ENCODE measurements at places on chromosomes 12 and 14.

GRCh38 chr14:100733152-100733850 is 6.6 kb downstream of the DLK1 start:
- no peak for DNase-seq

DNA sequence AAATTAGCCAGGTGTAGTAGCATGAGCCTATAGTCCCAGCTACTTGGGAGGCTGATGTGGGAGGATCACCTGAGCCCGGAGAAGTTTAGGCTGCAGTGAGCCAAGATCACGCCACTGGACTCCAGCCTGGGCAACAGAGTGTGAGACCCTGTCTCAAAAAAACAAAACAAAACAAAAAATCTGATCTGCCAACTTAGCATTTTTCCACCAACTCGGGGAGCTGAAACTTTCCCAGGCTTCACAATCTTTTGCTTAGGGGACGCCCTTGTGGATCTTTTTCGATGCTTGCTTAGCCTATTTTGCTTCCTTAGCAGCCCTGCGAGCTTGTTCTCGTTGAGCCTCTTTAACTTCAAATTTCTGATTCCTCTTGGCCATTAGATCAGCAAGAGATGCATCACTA is 13.8 kb downstream of the CCDC177 start:
- DNase-seq, result no peak

DNA sequence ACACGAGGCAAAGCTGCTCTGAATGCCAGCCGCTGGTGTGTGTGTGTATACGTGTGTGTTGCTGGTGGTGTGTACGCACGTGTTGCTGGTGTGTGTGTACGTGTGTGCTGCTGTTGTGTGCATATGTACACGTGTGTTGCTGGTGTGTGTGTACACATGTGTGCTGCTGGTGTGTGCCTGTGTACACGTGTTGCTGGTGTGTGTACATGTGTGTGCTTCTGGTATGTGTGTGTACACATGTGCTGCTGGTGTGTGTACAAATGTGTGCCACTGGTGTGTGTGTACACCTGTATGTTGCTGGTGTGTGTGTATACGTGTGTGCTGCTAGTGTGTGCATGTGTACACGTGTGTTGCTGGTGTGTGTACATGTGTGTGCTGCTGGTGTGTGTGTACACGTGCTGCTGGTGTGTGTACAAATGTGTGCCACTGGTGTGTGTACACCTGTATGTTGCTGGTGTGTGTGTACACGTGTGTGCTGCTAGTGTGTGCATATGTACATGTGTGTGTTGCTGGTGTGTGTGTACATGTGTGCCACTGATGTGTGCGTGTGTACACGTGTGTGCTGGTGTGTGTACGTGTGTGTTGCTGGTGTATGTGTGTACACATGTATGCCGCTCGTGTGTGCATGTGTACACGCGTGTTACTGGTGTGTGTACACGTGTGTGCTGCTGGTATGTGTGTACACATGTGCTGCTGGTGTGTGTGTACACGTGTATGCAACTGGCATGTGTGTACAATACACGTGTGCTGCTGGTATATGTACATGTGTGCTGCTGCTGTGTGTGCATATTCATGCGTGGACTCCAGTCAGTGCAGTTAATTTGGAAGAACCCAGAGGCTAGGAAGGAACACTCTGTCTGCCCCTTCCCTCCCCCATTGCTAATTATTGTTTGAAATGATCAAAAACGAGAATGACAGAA is 47.2 kb downstream of the CACNA2D4 start:
- DNase-seq, result no peak

DNA sequence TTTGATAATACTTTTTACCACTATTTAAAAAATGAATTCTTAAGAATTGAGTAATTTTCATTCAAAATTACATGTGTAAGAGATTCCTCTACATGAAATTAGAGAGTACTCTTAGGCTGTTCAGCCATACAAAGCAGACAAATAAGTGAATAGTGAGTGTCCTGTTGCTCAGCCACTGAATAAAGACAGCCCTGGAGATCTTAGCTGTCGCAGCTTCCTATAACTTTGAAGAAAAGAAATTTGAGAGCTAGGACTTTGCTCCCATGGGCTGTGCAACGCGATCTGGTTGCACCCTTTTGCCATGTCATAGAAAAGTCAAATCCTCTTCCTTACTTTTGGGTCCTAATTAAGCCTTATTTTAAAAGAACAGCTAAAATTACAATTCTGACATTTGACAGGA is 40.9 kb upstream of the LRIG3 start:
- DNase-seq, result no peak

DNA sequence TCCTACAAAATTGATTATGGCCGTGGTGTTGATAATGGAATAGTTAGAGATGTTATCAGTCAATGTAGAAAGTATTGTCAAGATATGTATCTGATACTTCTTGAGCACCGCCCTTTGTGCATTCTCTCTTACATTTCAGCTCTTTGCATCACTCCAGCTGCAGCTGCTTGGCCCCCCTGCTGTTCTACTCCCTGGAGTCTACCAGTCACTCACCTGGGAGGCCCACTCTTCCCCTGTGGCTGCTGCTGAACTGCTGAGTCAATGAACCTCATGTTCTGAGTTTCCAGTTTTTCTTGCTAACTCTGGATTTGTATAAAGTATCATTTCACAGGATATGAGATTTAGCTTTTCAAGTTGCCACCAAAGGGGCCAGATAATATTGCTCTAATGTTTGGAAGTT is 312.8 kb upstream of the SLC16A7 start:
- DNase-seq, result no peak

DNA sequence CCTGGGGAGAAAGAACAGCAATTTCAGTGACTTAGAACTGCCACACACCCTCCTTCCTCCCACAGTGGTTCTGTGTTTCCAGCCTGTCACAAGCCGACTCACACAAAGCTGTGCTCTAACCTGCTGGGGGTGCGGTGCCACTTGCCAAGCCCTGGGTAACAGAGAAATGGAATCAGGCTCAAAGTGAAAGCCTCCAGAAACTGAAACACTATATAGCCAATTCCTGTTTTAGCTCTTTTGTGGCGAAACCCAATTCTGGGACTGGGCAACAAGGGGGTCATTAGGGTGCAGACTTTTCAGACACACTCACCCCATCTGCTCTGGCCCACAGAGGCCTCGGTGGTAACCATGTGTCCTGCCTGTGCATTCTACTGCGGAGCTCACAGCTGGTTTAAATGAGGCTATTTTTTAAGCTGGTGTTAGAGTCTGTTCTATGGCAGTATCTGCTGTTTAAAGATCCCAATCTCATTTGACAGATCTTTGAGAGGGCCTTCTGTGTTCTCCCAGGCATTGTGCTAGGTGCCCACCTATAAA is 15.2 kb upstream of the ACTR6 start:
- DNase-seq, result no peak

DNA sequence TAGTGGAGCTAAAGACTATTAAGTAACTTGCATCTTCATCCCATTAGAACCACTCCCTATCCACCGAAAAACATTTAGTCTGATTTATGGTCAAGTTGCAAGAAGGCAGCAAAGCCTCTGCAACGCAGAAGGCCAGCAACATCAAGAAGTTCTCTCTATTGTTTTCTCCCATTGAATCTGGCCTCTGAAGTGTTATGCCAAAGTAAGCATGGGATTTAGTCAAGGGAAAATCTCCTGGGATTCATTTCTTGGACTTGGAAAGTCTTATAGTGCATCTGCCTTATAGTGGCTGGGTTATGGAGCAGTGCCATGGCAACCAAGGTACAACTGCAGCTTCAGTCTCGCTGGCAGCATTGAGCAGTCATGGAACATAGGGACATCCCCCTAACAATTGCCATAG is 87.7 kb upstream of the KRR1 start:
- DNase-seq, result no peak

DNA sequence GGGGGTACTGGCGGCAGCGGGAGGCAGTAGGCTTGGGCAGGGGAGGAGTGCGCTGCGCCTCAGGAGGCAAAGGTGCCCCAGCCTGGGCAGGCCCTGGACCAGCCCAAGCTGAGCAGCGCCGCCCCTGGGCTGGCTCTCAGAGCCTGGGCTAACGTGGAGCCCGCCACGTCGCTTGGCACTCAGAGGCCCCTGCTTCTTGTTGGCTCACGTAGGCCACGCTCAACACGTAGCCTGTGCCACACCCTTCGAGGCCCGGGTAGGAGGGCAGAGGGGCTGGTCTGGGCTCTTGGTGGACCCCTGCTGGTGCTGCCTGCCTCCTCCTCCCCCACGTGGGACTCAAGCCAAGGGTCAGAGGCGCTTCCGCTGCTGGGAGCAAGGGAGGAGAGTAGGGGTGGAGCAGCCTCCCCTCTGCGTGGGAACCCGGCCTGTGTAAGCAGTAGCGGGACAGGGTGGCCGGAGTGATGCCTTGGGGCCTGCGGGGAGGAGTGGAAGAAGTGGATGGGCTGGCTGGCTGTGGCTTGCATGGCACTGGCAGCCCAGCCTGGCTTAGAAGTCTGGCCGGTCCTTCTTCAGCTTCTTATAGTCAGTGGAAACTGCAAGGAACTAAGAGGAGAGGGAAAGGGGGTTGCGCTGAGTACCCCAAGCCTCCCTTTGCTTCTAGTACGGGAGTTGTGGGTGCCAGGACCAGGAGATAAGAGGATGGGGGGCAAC is 5.7 kb downstream of the SHMT2 start:
- no peak for DNase-seq

DNA sequence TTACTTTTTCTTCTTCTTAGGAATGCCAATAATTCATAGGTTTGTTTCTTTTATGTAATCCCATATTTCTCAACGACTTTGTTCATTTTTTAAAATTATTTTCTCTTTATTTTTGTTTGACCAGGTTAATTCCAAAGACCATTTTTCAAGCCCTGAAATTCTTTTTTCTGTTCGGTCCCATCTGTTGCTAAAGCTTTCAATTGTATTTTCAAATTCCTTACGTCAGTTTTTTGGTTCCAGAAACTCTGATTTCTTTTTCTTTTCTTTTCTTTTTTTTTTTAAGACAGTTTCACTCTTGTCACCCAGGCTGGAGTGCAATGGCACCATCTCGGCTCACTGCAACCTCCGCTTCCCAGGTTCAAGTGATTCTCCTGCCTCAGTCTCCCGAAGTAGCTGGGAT is 27.6 kb downstream of the RAB3IP start:
- no peak for DNase-seq

DNA sequence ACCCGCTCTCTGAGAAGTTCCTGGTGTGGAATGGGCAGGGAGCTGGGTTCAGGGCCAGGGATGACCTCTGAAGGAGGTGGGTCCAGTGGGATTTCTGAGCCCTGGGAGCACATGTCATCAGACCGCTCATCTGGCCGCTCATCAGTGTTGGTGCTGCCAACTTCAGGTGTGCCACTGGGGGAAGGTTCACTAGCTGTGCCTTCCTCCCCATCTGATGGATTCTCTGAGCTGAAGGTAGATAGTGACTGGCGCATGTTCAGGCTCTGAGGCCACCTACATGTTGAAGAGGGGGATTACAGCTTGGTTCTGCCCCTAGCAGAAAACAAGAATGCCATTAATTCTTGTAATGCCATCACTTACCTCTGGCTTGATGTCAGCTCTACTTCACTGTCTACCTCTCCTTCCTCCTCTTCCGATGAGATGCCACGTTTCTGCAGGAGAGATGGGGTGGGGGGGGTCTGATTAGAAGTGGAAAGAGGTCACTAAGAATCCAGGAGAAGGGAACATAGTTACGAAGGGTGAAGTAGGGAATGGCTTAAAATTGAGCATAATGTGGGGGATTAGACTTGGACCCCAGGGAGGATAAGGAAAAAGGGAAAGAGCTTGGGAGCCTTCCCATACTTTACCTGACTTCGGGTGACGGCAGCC is 17.2 kb downstream of the MAP3K12 start:
- DNase-seq, result no peak

DNA sequence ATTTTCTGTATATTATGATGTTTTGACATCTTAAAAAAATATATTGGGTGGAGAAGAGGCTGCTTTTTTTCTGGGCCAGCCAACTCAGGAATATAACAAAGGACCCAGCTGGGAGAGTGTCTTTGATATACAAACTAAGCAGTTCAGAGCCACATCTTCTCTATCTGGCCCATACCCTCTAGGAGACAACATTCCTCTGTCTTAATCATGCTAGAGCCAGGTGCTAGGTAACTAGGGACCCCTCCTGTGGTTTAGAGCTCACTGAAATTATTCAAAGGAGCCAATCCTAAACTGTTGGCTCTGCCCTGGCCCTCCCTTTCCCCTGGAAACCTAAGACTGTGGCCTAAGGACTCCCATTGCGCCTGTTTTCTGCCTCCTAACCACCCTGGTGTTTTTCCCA is 193.1 kb upstream of the DIO2 start:
- DNase-seq, result no peak

DNA sequence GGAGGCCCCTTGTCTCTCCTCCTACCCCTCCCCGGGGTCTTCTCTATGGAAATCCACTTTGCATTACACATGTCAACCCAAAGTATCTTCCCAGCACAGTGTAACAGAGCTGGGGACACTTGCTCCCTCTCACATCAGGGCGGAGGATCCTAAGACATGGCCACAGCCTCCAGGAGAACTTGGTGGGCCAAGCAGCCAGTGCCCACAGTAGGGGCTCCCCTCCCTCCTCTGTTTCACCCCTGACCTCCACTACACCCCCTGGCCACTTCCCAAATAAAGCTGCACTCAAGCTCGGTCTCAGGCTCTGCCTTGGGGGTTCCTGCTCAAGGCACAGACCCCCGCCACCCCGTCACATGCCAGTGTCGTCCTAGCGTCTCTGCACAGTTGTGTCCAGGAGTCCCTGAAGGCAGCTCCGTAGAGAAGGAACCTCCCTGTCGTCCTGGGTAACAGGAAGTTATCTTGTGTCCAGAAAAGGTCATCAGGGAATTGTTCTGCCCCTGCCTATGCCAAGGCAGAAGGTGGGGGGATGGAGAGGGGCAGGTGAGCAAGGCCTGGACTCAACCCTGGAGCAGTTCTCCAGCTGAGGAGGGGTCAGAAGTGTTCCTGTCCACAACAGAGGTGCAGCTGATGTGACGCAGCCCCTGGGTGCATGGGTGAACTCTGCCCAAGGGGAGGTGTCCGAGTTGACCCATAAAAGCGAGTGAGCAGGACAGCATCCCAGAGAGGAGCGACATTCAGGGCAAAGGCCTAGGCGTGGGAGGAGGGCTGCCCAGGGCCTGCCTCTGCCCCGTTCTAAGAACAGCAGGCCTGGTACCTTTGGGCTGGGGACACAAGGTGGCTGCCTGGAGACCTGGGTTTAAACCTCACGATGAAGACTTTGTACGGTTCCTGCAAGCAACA is 25.5 kb downstream of the DIO3 start:
- no peak for DNase-seq

- DNase-seq, result no peak
Observed at GRCh38 chr14:75461755-75462349, 34.0 kb downstream of the JDP2 start.

GRCh38 chr14:73851000-73851399 is 631 bp upstream of the PTGR2 start:
- no peak for DNase-seq

GRCh38 chr12:22356231-22356630 is 21.7 kb upstream of the ST8SIA1 start:
- DNase-seq, result no peak

- no peak for DNase-seq
Observed at GRCh38 chr14:74575507-74575906, 36.5 kb downstream of the LTBP2 start.

DNA sequence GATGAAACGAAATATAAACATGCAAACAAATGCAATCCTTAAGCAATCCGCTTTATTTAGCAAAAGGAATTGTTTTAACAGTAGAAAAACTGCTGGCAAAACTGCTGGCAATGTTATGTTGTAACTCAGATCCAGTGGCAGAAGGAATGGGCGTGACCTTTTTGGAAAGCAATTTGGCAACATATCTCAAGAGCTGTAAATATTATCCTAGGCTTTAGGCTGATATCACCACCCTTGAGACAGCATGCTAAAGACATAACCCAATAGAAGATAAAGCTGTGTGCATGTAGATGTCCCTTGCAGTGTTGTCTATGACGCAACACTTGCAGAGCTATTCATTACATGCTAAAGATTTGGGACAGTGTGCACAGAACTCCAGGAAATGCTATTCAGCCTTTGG is 138.5 kb downstream of the DICER1 start:
- no peak for DNase-seq
